ENCODE measurements at places on chromosomes 7 and 10.
A peak's percentile ranks its signal among the peaks of the same experiment; 100 is the strongest.

GRCh38 chr10:88119160-88119559 lies 255.7 kb downstream of the PTEN start:
- no peak for DNase-seq

DNA sequence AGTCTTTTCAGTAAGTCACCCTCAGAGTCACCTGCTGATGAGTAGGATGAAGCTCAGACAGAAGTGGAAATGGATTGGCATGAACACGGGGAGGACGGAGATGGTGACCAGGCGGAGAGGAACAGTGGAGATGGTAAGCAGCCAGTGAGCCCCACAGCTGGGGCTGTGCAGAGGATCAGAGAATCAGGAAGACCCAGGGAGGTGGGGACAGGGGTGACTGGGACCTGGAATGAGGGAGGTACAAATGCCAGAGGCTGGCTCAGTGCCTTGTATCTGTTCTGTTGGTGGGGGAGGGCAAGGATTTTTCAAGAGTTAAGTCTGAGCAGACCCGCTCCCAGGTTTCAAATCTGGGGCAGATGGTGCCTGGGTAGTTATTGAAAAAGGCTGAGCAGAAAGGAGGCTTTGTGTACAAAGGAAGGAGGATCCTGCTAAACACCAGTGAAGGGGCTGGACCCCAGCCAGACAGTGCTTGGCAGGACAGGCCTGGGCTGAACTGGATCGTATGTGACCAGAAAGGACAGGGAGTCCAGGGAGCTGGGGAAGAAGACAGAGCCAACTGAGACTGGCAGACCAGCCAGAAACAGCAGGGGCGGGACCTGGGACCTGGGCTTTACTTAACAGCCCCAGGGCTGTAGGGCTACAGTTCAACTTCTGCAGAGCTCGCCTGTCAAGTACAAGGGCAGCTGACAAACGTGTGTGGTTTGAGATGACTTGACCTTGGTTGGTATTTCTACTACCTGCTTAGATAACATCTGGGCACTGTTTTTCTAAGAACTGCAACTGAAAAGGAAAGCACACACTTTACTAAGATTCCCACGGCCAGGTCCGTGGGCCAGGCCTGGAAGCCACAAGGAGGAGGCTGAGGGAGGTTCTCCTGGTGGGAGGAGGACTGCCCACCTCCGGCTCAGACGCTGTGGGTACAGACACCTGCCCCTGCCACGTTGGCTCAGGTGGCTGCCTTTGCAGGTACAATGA lies 13.2 kb upstream of the FRMPD2 start:
- DNase-seq, result no peak

DNA sequence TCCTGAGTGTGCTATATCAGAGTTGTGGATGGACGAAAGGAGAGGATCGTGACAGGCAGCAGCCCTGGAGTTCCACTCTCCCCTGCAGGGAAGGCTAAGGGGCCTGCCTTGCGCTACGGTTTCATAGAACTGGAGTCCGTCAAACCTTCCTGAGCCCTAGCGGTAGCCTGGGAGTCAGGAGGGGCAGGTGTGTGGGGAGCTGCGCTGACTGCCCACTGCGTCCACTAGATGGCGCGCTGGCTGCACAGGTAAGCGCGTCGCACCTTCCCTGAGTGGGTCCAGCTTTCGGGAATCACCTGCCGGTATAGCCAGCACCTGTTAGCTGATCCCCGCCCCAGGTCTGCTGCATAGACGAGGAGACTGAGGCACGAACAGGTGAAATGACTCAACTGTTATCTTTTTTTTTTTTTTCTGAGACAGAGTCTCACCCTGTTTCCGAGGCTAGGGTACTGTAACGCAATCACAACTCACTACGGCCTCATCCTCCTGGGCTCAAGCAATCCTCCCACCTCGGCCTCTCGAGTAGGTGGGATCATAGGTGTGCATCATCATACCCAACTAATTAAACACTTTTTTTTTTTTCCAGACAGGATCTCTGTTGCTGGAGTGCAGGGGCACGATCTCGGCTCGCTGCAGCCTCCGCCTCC lies 20.2 kb upstream of the BAIAP2L1 start:
- DNase-seq, result peak; percentile 52

- no peak for DNase-seq
Observed at GRCh38 chr7:78562191-78562590, 763.6 kb downstream of the PHTF2 start.

DNA sequence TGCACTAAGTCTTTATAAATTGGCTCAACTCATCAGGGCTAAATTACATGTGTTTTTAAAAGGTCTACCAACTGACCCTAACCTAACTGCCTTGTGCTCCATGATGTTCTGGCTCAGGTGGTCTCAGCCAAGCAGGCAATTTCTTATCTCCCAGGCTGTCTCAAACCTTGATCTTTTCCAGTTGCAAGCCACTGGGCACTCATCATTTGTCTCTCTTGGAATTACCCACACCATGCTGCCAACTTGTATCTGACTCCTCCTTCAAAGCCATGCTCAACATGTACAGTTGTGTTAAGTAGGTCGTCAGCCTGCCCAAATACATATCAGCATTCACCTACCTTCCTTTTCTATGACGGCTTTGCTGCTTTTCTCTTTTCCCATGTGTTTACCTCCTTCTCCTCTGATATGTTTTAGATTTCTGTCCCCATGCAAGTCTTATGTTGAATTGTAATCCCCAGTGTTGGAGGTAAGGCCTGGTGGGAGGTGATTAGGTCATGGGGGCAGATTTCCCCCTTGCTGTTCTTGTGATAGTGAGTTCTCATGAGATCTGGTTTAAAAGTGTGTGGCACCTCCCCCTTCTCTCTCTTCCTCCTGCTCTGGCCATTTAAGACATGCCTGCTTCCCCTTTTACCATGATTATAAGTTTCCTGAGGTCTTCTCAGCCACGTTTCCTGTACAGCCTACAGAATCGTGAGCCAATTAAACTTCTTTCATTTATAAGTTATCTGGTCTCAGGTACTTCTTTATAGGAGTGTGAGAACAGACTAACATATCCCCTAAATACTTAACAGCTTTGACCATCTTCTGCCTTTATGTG lies 130.0 kb downstream of the ELAPOR2 start:
- no peak for DNase-seq

DNA sequence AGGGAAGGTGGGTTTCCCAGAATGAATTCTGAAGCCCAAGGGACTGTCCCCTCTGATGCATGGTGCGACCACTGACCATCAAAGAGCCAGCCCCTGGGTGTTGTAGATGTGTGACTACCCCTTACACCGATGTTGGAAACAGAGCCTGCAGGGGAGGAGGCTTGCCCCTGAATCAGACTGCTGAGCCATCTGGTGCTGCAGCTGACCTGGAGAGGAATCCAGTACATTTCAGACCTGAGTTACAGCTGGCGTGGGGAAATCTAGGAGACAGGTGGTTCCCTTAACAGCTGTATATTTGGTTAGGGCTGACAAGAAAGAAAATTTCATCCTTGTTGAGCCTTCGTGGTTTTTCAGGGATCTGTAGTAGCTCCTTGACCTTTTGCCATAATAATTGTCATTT lies 195.5 kb downstream of the CELF2 start:
- DNase-seq, result no peak

GRCh38 chr7:16484453-16485158 lies 19.1 kb upstream of the SOSTDC1 start:
- no peak for DNase-seq

GRCh38 chr10:5480162-5480941 lies 19.0 kb downstream of the CALML5 start:
- no peak for DNase-seq

DNA sequence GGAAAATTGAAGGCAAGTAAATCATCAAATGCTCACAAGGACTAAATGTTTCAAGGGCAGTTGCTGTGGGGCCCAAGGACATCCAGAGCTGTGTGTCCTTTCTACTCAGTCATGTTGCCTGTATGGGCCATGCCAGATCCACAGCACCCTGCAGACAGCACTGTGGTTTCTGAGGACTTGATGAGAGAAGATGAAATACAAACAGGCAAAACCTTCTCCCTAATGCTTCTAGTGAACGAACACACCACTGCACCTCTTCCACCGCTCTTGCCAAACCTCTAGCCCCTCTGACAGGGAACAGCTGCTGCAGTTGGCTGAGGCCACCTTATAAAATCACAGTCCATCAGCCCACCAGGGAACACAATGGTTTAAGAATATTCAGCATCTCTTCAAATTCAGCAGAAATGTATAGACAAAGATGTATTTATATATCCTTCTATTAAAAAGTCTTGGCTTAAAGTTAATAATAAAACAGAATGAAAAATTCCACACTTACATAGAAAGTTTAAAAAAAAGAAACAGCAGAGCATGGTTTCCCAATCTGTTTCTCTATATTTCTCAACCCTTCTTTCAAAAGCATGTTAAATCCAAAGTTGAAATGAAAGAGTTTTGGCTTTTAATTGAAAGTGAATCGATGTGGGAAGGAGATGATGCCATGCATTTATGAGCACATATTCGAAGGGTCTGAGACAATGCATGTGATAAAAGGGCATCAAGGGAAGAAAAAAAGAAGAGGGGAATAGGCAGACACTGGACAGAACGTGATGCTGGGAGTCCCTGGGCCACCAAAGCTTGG lies 14.0 kb downstream of the CYP3A7 start:
- DNase-seq, result no peak

DNA sequence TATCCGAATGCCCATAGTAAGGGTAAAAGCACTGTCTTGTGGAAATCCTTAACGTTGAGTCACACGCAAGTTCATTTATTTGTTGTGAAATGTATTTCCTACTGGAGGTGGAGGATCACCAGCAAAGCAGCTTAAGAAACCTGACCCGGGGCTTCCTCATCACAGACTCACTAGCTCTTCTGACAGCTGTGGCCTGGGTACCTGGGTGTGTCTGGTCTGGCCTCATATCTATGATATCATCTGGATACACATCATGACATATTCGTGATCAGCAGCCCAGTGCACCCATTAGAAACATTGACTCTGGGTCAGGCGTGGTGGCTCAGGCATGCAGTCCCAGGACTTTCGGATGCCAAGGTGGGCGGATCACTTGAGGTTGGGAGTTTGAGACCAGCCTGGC lies 8.8 kb downstream of the DRGX start:
- no peak for DNase-seq

- no peak for DNase-seq
Observed at GRCh38 chr10:37124532-37124931, 866 bp upstream of the ANKRD30A start.

DNA sequence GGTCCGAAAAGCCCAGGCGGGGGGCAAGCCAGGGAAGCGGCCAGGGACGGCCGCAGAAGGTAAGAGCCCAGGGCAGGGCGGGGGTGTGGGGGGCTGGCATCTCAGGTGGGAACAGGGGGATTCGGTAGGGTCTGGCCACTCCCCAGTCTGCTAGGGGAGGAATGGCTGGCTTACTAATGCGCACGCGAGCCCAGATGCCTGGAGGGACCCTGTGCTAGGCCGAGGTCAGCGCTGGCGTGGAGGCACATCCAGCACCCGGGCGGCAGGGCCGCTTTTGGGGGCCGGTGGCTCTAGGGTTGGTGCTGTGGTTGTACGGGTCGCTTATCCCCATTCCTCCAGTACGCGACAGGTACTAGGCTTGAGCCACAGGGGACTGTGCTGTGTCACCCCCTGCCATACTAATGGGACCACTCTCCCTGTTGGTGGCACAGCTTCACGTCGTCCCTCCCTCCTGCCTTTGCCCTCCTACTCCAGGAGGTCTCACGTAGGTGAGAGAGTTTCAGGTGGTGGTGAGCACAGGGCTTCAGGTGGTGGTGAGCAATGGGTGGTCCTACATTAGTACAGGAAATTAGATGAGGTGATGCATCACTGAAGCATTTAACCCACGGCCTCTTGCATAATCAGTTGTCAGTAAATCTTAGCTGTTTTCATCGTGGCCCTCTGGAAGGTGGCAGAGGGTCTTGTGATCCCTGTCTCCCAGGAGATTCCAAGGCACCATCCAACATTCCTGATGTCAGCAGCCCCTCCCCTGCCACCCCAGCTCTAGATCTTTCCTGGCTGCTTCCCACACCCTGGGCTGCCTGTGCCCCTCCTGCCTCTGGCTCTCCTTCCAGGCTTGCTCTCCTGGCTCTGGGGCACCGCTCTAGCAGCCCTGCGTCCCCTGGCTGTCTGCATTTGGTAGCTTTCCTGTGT lies 971 bp downstream of the AEBP1 start:
- DNase-seq, result no peak

DNA sequence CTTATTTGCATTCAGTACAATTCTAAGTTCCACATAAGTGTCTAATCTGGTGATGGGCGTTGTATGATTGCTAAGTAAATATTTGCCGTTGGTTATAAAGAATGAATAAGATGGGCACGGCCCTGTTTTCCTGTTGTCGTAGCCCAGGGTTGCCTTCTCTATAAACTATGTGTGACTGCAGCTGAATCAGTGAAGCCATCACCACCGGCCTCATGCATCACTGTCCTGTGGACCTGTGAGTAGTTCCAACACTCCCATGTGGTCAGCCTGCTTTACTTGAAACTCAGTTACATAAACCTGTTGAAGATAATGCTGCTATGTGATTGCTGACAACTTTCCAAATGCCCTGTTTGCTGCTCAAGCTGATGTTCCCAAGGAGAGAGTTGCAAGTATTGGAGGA lies 21.6 kb upstream of the KLF6 start:
- DNase-seq, result peak; percentile 33

GRCh38 chr7:85067371-85067770 lies 119.5 kb downstream of the SEMA3D start:
- DNase-seq, result no peak

- DNase-seq, result no peak
Observed at GRCh38 chr7:1447551-1448244, 11.6 kb downstream of the MICALL2 start.

DNA sequence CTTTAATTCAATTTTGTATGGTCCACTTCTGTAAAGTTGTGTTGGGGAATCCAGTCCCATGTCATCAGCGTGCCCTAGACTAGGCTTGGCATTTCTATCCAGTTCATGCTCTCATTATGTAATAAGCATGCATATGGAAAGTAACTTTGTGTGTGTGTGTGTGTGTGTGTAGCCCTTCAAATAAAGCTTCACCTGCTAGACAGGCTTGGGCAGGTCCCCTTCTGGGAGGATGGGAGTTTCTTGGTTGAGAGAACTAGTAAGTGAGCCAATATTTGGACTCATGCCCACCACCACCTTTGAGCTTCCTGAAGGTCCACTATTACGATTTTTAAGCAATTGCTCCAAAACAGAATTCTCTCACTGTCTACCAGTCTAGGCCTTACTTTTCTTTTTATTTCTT lies 6.9 kb downstream of the BZW2 start:
- DNase-seq, result no peak

DNA sequence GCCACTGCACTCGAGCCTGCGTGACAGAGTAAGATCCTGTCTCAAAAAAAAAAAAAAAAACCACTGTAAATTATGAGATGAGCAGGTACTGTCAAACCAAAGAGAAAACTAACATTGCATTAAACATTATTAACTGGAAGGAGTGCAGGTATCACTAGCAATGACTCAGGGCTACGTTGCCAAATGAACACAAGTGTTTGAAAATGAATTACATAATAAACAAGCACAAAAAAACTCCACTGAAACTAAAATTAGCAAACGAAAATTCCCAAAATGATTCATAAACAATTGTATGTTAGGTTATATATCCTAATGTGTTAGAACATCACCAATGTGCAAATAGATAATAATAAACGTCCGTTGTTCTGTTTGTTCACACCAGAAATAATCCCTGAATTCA lies 42.8 kb downstream of the NSUN6 start:
- no peak for DNase-seq

DNA sequence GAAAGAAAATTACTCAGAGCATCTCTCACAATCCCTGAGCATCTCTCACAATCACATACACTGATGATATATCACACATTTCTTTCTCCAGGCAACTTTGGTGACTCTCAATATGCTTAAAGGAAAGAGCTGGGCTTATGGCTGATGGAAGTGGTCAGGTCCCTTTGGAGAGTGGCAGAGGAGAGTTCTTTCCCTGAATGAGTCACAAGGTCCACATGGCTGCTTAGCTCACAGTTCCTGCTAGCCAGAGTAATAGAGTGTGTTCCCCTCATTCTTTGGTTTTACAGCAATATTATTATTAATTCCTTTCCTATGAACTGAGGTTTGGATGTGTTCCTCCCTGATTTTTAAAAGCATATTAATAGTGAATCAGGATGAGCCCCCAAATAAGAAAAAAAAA lies 287.4 kb downstream of the C7orf25 start:
- no peak for DNase-seq
